ENCODE measurements at places on chromosomes 12 and 14. TPM values are rescaled to one million over a fixed set of nuclear protein-coding genes. Genes with fewer than 3 reads are reported as not detected.

GRCh38 chr14:94773061-94773648 lies 3.2 kb upstream of the GSC start:
- H3K27me3 ChIP-seq, result no peaks in the 10 kb centered on the region
- H3K36me3 ChIP-seq, result no peaks in the 10 kb centered on the region
- H3K4me1 ChIP-seq, result no peaks in the 10 kb centered on the region
- H3K27ac ChIP-seq, result no peak overlapping the region
- H3K4me3 ChIP-seq, result no peak overlapping the region

DNA sequence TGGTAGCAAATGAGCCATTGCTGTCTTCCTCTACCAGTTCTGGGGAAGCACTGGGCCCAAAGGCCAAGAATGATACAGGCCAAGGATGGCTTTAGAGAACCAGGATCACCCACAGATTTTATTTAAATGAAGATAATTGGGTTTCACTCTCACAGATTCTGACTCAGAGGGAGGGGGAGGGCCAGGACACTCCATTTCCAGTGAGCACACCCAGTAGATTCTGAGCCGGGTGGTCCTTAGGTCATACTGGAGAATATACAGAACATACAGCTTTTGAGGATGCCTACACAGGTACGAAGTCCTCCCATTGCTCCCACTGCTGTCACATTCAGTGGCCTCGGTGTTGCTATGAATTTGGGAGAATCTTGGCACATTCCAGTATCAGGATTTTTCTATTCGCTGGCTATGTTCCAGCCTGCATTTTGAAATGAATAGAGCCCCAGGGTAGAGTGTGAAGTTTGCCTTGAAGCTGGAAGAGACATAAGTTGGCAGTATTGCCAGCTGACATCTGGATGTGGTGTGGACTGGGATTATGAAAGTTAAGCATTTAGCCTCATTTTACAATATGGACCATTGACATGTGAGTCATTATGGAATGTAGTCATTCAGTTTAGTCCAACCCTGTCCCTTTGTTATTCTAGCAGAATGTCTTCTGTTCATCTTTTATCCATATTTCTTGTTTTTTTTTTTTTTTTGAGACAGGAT lies 45.8 kb upstream of the POC1B start:
- no peak overlapping the region for H3K27ac ChIP-seq
- no peak overlapping the region for H3K4me3 ChIP-seq
- H3K4me1 ChIP-seq, result peaks cover 3% of the 10 kb centered on the region
- no peak for DNase-seq

GRCh38 chr14:90419200-90419599 lies 22.4 kb downstream of the CALM1 start:
- no peak for DNase-seq
- no peaks in the 10 kb centered on the region for H3K4me1 ChIP-seq
- H3K36me3 ChIP-seq, result no peaks in the 10 kb centered on the region
- H3K27me3 ChIP-seq, result no peaks in the 10 kb centered on the region
- no peak overlapping the region for H3K27ac ChIP-seq

DNA sequence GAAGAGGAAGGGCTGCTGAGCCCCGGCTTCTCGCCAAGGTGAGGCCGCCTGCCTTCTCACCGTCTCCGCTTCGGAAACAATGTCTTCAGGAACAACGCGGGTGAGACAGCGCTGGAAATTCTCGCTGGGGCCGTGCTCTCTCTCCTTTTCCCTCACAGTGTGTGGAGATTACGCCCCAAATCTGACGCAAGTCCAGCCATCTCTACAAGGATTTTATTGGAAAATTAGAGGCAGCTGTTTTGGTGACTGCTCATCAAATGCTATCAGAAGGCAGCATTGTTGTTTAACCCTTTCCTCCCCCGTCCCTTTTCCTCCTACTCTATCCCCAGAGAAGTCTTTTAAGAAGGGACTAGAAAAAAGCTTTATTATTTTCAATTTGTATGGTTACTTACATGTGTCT lies 53.5 kb downstream of the PIWIL1 start:
- no peaks in the 10 kb centered on the region for H3K36me3 ChIP-seq
- no peak overlapping the region for H3K27ac ChIP-seq
- H3K4me1 ChIP-seq, result no peaks in the 10 kb centered on the region
- DNase-seq, result no peak
- no peak overlapping the region for H3K4me3 ChIP-seq

Gene KRT6C
- not detected for total RNA-seq

Gene B4GALNT1
- total RNA-seq, result 0.63 TPM

Gene CACNA1C
- total RNA-seq, result not detected

Gene CLEC2D
- total RNA-seq, result 1.5 TPM

Gene IL31
- total RNA-seq, result not detected

Gene RAPGEF3
- 11.9 TPM for total RNA-seq

Gene CLEC1A
- total RNA-seq, result not detected

All from Karpas-422 (cell line).